Activated CD4-positive, CD25-positive, alpha-beta regulatory T cell treated with anti-CD3 and anti-CD28 coated beads, Interleukin-2, amount 50 U/mL, for 72 hours (primary cell): ENCODE measurements at places on chromosomes 5 and 9.

- DNase-seq: no peak
These were observed 53.6 kb downstream of the IRF1 start for GRCh38 chr5:132436936-132437335.

DNA sequence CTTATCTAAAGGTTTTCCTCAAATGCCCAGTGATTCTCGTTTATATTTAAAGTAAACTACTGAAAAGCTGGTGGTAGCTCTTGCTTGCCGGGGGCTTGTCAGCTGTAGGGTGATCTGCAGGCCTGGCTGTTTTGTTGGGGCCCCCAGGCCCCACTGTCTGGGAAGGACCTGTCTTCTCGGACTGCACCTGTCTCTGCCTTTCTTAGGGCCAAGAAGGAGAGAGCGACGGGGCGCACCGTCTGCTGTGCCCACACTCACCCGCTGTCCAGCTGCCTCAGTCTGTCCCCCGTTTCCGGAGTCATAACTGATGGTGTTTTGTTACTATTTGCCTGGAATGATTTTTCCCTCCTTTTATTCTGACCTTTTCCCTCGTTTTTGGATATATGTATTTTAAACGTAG, 94.1 kb upstream of the CACNA1B start:
- no peak for DNase-seq

- DNase-seq: no peak
These were observed 85.4 kb downstream of the ANKRD55 start for GRCh38 chr5:56147659-56148230.

- no peak for DNase-seq
These were observed 238.9 kb upstream of the ADCY2 start for GRCh38 chr5:7157083-7157482.

GRCh38 chr9:127810378-127811187, 7.9 kb downstream of the FPGS start:
- DNase-seq: no peak

DNA sequence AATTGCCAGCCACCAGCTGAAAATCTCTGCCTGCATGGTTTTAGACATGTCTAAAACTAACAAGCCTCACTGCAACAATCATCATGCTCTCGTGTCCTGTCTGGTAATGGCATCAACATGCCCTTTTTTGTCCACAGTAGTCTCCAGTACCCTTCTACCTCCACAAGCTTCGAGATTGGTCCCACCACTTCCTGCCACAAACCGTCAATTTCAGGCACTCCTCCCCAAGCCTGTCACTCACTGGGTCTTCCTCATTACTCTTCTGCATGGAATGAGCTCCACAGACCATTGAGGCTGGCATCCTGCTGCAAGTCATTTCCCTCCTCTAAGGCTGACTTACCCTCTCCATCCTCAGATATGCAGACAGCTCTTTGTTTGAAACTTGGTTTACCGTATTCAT, 9.0 kb downstream of the LPAR1 start:
- DNase-seq: no peak

DNA sequence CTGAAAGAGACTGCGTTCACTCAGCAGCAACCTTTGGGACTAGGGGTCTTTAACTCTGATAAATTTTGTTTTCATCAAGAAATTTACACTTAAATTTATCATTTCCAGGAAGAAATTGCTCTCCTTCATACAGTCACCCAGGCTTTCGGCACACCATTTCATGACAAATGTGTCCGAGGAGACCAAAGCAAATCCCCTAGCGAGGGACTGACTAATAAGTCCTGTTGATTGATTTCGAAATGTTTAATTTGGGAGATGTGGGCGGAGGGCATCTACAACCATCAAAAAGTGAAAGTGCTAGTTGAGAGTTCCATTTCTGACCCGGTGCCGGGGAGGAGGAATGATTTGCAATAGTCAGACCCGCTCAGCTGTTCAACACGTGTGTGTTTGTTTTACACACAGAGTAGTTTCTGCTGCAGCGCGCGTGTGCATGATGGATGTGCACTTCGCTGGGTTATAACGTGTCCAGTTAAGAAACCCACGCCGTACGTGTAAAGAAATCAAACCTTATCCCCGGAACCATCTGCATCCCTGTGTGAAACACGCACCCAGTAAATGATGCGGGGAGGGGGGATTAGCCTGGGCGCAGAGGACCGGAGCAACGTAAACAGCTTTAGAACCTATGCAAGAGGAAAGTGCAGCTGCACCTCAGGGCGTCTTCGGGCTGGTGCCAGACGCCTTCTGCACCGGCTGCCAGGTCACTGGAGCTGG, 845 bp upstream of the NR4A3 start:
- peak; percentile 59 for DNase-seq

GRCh38 chr9:93002700-93003099, 55.4 kb downstream of the FGD3 start:
- DNase-seq: peak; percentile 12

DNA sequence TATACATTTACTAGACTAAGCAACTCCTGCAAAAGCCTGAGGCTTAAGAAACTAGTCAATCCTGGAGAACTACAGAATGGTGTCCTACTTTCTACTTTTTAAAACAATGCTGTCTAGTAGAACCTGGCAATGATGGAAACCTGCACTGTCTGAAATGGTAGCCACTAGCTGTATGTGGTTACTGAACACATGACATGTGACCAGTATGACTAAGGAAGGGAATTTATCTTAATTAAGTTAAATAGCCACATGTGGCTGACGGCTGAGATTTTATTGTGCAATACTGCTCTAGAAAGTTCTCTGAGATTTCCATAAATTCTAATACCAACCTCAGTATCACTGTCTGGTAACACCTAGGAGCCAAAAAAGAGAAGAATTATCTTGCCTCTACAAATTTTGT, 44.9 kb upstream of the RAPGEF6 start:
- no peak for DNase-seq

DNA sequence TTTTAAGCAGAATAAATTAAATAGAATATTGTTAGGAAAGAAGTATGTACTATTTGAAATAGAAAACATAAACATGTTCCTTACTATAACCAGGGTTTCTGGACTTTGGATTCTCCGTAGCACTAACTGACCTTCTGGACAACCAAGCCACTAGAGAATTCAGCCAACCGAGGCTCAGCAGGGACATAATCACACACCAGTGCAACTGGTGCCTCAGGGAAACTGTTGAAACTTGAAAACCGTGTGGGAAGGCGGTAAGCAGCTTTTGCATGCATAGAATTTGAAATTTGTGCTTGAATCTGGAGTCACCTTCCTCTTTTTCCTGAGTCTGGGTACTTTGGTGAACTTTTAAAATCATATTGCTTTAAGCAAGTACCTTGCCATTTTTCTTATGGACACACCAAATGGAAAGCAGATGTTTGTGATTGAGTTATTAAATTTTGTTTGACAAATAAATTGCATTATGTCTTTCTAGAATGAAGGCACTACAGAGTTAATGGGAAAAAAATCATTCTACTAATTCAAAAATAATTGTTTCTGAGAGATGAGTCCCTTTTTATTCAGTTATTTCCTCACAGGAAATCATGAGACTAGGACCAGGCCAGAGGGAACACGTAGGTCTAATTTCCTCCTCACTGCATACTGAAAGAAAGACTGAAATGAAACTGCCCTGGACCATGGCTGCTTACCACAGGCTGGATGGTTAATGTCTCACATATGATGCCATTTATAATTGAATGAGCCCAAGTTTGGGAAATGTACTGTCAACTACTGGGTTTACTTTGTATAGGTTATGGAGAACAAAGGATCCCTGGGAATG, 20.6 kb upstream of the SCAMP1 start:
- no peak for DNase-seq

GRCh38 chr5:168976311-168976970, 324.5 kb downstream of the SLIT3 start:
- no peak for DNase-seq

DNA sequence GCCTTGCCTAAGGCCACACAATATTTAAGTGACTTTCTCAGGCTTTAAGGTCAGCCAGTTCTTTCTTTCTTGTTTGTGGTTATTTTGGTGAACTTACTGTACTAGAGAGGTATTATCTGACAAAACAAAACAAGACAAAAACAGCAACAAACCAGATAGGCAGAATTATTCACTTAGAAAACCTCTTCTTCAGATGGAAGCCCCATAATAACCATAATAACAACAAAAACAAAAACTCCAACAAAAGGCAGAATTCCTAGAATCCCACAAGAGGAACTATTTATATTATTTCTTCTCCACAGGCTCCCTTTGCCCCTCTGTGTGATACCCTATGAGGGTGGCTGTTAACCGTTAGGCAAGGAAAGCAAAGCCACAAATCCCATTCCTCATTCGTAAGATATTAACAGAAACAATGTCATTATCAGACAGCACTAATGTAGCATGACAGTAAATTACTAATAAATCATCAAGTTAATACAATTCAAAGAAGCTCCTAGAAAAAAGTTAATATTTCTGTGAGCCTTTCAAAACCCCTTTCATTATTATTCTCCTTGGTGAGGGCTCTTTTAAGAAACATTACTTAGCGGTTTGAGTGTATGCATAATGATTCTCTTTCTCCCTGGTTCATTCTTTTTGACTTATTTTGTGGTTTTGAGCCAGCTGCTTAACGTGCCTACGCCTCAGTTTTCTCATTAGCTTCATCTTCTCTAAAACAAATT, 274.9 kb downstream of the EFNA5 start:
- no peak for DNase-seq

DNA sequence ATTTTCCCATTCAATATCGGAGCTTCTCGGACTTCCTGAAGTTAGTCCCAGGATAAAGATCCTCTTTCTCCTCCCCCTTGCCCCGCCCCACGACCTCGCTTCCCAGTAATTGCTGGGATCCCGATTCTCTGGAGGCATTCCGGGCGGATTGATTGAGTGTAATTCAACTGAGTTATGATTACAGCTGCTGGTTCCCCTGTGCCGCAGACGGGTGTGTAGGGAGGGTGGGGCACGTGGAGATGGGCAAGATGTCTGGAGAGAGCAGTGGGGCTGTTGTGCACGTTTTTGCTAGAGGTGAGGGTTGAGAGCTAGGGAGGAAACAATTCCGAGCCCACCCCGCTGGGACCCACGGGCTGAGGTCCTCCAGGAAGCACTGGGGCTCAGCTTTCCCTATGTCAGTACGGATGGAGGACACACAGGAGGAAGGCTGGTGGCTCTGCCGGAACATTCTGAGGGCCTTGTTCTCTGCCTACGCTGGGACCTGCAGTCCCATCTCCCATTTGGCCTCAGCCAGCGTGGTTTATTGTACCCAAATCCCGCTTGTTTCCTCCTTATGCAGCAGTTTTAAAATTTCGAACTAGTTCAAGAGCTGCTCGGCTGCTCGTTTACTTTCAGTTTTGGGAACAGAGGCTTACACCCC, 2.4 kb upstream of the DMRT2 start:
- DNase-seq: no peak

DNA sequence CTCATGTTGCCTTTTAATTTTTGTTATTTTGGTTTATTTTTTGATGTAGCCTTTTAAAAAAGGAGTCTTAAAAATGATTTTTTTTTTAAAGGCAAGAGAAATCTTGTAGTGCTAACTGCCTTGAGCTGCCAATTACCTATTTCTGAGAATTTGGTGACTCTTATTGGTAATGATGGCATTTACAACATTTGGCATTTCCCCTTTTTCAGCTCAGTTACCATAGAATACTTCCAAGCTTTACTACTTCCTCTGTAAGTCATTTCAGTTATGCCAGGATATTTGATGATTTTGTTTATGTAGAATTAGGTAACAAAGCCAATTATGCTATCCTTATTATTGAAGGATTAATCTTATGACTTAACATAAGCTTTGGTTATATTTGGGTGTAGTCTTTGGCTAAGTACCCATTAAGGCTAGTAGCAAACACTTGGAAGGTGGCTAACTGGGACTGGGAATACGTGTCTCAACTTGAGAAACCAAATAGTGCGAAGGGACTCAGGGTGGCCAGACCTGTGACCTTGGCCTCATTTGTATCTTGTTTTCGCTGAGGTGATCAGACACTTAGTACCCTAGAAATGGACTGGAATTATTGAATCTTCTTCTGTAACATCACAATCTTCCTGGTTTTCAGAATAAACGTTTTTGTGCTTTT, 27.7 kb downstream of the CDC37L1 start:
- DNase-seq: no peak

GRCh38 chr5:103031607-103032006, 88.3 kb downstream of the GIN1 start:
- no peak for DNase-seq

DNA sequence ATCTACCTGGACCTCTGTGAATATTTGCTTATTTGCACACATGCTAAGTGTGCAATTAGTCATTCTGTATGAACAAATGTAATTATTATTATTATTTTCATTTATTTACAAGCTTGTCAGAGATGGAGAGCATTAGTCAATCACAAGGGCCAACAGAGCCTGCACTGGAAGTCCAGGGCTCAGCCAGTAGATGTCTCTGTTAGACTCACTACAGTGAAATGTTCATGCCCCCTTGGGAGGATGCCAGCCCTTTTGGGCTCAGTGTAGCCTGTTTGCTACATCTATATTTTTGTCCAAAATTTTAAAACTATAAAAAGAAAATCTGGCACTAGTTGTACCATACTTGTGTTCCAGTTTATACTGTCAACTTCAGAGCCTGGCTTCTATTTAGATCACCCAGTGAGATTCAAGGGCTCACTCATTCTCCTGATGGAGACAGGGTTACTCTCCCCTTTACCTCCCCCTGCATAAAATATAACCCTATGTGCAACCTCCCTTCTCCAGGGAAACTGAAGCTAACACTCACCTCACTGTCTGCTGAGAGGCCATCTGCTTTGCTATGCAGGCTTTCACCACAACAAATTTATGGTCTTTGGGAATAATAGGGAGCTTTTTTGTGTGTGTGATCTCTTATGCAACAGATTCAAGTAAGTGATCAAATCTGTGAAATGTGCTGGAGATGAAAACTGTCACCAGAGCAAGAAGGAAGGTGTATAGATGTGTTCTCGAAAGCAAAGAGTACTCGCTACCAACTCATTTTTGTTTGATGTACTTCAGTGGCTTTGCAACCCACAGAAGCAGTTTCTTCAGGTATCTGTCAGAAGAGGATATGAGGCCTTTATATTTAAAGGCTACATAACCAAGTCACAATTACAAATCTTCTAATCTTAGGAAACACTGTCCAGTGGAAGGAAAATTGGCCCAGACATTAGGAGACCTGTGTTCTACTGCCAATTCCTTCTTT, 99.9 kb upstream of the TLE4 start:
- no peak for DNase-seq

DNA sequence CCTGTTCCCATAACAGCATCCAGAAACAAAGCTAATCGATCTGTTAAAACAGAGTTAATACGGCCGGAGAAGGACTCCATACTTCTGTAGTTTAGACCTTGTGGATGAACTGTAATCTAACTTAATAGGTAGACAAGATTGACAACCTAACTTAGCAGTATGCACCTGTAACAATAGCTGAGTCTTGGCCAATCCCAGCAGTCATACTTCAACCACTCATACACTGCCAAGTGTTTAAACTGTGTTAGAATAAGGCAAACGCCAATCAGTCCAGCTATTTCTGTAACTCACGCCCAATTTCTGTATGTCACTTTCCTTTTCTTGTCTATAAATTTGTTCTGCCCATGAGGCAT, 33.7 kb upstream of the MACIR start:
- no peak for DNase-seq

DNA sequence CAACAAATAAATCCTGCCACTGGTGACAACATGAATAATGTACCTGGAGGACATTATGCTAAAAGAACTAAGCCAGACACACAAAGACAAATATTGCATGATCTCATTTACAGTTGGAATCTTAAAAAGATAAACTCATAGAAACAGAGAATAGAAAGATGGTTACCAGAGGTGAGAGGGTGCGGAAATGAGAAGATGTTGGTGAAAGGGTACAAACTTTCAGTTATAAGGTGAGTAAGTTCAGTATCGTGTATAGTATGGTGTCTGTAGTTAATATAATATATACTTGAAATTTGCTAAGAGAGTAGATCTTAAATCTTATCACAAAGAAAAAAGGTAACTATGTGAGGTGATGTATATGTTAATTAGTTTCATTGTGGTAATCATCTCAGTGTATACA, 63.3 kb downstream of the PRRC1 start:
- no peak for DNase-seq
